Thoracic aorta (tissue), 2 donors: ENCODE measurements at places on chromosomes 13 and 19.
A peak's percentile ranks its signal among the peaks of the same experiment; 100 is the strongest.

GRCh38 chr13:81929988-81930387 is 1589.1 kb upstream of the SPRY2 start:
- no peak overlapping the region for H3K4me3 ChIP-seq
- no peaks in the 10 kb centered on the region for H3K27me3 ChIP-seq
- H3K36me3 ChIP-seq = no peaks in the 10 kb centered on the region
- no peak overlapping the region for H3K27ac ChIP-seq

- H3K27ac ChIP-seq = peak overlapping the region; percentile 100
- H3K27me3 ChIP-seq = no peaks in the 10 kb centered on the region
- DNase-seq = peak; percentile 58
- H3K36me3 ChIP-seq = peaks cover 31% of the 10 kb centered on the region
Observed at GRCh38 chr13:45341799-45342500, 967 bp upstream of the TPT1 start.

DNA sequence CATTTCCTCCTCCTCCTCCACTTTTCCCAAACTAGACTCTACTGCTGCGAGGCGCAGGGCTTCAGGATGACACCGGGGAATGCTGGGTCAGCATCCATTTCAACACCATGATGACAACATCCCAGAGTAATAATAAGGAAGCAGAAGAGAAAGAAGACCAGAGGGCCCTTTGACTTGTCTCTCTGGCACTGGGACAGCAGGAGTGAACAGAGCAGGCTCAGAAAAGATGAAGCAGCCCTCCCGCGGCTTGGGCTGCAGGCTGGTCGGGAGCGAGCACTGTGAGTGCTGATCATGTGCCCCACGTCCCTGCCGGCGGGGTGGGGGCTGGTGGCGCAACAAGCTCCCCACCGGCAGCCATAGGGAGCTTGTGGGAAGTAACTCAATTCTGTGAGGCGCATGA is 30.5 kb downstream of the RANBP3 start:
- no peaks in the 10 kb centered on the region for H3K36me3 ChIP-seq
- no peak overlapping the region for H3K4me3 ChIP-seq
- peaks cover 58% of the 10 kb centered on the region for H3K4me1 ChIP-seq
- H3K27ac ChIP-seq = no peak overlapping the region

GRCh38 chr19:3852614-3853254 is 16.1 kb downstream of the ZFR2 start:
- no peaks in the 10 kb centered on the region for H3K36me3 ChIP-seq
- H3K4me1 ChIP-seq = no peaks in the 10 kb centered on the region
- H3K4me3 ChIP-seq = no peak overlapping the region
- DNase-seq = no peak
- no peaks in the 10 kb centered on the region for H3K27me3 ChIP-seq
- H3K27ac ChIP-seq = no peak overlapping the region

DNA sequence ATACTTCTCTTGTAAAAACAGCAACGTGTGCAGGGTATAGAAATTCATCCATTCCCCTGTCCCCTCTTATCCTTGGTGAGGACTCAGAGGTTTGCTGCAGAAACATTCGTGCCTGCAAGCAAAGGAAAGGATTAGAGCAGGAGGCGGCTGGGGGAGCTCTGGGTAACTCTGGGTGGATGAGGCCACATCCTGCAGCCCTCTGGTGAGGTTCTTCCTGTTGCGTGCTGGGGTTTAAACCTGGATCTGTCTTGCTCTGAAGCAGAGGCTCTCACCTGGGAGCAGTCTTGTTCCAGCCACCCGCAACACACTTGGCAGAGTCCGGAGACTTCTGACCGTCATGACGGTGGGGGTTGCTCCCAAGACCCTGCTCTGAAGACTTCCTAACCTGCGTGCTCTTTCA is 69.2 kb downstream of the ATP11A start:
- DNase-seq = no peak
- H3K27me3 ChIP-seq = no peaks in the 10 kb centered on the region
- no peaks in the 10 kb centered on the region for H3K36me3 ChIP-seq
- no peaks in the 10 kb centered on the region for H3K4me1 ChIP-seq
